ENCODE measurements at places on chromosomes 2 and 18.

- no peak for DNase-seq
These were observed 32.1 kb upstream of the TTC39C start for GRCh38 chr18:23982155-23983079.

DNA sequence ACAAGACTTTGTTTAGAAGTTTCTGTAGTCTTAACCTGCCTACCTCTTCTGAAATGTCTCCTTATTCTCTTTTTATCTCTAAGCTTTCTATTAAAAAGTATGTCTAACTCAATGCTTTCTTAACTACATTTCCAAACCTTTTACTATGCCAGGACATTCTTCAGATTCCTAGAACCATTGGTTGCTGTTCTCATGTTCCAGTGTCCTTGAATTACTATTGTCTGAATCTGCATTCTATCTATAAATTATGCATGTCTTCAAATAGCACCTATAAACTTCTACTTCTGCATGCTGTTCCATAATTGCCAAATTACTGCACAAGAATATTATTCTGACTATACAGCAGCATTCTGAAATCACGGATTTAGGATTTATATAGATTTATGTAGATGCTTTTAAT lies 166.0 kb upstream of the VWC2L start:
- DNase-seq = no peak

DNA sequence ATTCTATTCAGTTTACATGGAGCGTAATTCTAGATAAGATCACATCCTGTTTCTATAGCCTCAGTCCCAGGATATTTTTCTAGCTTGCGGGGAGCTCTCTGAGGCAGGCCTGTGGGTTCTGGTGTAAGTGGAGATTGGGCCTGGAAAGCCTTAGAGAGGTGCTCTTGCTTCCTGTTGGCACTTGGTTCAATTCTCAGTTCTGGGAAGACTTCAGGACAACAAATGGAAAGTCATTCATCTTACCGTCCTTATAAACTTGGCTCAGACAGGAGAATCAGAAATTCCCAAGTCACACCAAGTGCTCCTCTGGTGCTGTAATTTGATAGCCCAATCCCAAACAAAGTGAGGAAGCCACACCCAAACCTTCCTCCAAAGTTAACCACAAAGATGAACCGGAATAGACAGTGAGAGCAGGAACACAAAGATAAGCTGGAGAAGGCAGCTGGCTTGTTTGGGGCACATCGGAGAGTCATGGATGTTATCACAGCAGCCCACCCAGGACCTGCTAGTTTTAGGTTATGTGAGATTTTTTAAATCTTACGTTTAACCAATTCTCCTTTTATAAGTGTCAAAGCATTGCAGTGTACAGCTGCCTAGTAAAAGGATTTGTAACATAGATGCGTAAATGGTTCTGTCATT lies 144.3 kb upstream of the MAP3K20 start:
- no peak for DNase-seq

DNA sequence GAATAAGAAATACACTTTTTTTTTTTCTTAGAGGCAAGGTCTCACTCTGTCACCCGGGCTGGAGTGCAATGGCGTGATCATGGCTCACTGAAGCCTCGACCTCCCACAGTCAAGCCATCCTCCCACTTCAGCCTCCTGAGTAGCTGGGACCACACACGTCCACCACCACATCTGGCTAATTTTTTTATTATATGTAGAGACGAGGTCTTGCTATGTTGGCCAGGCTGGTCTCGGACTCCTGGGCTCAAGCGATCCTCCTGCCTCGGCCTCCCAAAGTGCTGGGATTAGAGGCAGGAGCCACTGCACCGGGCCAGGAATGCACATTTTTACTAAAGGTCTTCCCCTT lies 2.4 kb downstream of the TGOLN2 start:
- DNase-seq = no peak

DNA sequence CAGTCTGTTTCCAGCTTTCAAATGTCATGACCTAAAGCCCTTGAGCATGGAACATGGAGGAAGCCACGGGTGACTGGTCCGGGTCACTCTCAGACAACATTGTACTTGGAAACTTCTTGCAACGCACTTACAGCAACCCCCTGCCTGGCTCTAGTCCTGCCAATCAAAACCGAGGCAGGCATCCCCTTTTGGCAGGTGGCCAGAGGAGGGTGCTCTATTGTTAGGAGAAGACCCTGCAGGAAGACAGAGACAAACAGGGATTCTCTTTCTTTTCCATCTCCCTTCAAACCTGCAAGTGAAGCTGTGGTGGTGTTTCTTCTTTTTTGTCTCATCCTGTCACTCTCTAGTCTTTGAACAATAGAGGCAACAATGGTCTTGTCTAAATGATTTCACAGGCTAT lies 667.2 kb downstream of the ZEB2 start:
- DNase-seq = no peak

GRCh38 chr18:45284174-45284573 lies 331.1 kb upstream of the SLC14A2 start:
- no peak for DNase-seq

- DNase-seq = no peak
These were observed 17.1 kb upstream of the IL1R2 start for GRCh38 chr2:101974663-101975062.

- DNase-seq = no peak
These were observed 46.9 kb upstream of the POMC start for GRCh38 chr2:25215232-25215631.

DNA sequence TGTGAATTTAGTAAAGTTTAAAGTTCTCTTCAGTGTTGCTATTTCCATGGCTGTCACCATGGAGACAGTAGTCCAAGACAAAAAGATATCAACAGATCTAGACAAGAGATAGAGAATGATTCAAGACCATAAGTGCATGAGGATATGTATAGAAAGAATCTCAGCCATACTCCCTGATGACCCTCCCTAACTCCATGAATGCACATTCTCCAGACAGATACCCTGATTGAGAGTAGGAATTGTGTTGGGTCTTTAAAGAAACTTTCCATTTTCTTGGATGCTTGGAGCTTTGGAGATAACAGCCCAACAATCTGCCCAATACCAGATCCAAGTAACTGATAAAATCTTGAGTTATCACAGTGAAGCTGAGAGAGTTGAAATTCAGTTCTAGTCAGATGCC lies 1601.2 kb upstream of the CELF4 start:
- DNase-seq = no peak

GRCh38 chr2:67701011-67701410 lies 303.9 kb downstream of the ETAA1 start:
- DNase-seq = no peak

GRCh38 chr2:235230821-235231601 lies 262.8 kb upstream of the AGAP1 start:
- no peak for DNase-seq

GRCh38 chr18:58955001-58955400 lies 90.3 kb downstream of the ZNF532 start:
- no peak for DNase-seq

- DNase-seq = no peak
These were observed 260.9 kb downstream of the RAD51AP2 start for GRCh38 chr2:17257189-17257909.

GRCh38 chr18:6120820-6121279 lies 225.5 kb upstream of the TMEM200C start:
- DNase-seq = no peak

DNA sequence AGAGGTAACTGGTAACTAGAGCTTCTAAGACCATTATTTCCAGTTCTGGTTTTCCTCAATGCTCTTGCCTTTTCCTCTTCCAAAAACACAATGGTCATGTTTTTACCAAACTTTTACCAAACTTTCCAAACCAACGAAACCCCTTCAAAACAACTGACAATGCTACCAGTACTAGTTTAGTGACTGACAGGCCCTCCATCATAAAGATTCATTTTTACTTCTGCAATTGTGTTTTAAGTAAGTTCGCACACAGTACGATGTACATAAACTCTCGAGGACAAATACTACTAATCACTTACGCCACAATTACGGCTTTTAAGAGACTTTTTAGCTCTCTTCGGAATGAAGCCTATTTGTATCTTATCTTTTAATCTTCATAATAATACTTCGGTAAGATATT lies 900 bp downstream of the C18orf32 start:
- DNase-seq = no peak

DNA sequence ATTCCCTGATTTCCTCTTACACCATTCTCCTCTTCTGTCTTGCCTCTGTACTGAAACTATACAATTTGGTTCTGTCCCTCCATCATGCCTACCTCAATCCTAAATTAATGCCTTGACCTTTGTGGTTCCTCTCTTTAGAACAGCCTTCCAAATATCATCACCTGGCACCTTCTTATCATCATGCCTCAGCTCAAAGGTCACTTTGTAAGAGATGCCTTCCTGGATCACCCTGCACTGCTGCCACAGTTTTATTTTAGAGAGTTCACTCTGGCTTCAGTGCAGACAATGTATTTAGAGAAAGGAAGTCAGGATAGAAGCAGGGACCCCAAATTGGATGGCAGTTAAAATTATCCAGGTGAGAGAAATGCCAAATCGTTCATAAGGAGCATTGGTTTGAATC lies 64.5 kb downstream of the LRRTM4 start:
- DNase-seq = no peak

- DNase-seq = no peak
These were observed 45.9 kb downstream of the PIKFYVE start for GRCh38 chr2:208311954-208312353.

GRCh38 chr2:221377066-221377465 lies 195.0 kb downstream of the EPHA4 start:
- no peak for DNase-seq

DNA sequence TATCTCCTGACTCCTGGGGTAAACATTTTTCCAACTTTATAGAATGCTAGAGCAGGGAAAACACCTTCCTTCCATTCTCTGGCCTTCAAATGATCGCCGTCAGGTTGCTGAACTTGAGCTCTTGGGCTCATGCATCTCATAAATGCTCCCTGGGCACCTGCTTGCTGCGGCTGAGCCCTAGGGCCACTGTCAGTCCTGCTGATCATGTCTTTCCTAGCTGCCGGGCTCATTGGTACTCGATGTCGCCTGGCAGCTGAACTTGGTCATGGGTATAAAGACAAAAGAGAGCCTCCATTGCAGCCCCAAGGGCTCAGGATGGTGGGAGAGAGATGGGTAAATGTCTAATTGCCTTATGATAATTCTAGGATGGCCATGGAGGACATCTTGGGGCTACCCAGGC lies 80.6 kb downstream of the HS1BP3 start:
- DNase-seq = no peak

DNA sequence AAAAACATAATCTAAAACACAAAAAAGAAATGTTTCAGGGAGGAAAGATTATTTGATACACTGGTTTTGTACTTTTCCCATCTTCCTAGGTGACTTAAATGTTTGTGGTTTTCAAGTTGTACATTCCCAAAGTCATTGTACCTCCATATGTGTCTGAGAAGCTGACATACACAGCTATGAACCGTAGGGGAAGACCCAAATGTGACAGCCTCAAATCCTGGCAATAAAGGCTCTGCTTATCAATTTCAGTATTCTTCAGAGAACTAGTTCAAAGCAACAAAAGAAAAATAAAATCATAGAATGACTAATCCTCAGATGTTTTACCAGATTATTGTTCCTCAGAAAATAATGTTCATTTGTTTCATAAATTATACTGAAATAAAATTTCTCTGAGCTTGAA lies 2.5 kb downstream of the DYNC2LI1 start:
- DNase-seq = no peak

DNA sequence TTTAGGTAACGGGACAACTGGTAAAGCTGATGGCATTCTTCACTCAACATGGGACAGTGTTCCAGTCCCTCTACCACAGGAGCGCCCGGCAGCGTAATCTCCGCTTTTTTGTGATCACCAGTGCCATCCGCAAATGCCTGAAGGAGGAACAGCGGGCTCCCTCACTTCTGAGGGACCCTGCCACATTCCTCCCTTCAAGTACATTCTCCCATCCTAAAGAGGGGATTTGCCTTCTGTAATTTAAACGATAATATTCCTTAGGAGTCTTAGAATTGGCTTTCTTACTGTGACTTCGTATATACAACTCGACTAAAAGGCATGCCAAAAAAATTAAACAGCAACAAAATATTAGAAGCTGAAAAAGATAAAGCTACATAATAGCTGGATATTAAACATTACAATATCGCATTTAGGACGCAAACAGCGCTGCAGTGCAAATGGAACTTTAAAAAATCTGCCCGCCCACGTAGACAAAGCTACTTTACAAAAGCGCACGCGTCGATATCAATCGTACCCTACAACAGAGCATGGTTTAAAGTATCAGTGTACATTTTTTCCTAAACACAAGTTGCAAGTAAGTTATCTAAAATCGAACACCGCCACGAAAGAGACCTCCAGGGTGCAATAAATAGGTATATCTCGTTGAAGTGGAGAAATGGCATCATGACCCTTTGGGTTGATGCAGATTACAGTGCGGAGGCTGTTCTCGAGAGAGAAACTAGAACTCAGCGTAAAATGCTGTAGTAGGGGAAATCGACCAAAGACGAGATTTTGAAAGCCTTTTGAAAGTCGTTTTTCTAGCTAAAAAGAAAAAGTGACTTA lies 2.3 kb upstream of the VSNL1 start:
- no peak for DNase-seq

- no peak for DNase-seq
These were observed 40.8 kb downstream of the KCMF1 start for GRCh38 chr2:85011747-85012146.

- no peak for DNase-seq
These were observed 726.0 kb downstream of the DPP10 start for GRCh38 chr2:115168457-115168856.

- DNase-seq = no peak
These were observed 64.0 kb upstream of the YWHAQ start for GRCh38 chr2:9694661-9695234.

GRCh38 chr2:69082430-69082997 lies 69.5 kb downstream of the ANTXR1 start:
- no peak for DNase-seq

- DNase-seq = no peak
These were observed 8.0 kb downstream of the HES6 start for GRCh38 chr2:238231809-238232208.

- no peak for DNase-seq
These were observed 93.9 kb downstream of the EVA1A start for GRCh38 chr2:75466708-75467311.

GRCh38 chr2:208819190-208819589 lies 412.6 kb downstream of the PTH2R start:
- DNase-seq = no peak

- DNase-seq = no peak
These were observed 1.3 kb upstream of the ACKR3 start for GRCh38 chr2:236568068-236568921.

GRCh38 chr18:73742957-73743356 lies 404.7 kb downstream of the FBXO15 start:
- no peak for DNase-seq

- DNase-seq = no peak
These were observed 19.1 kb upstream of the TRIB2 start for GRCh38 chr2:12697617-12698016.
